ENCODE measurements at places on chromosomes 6 and 20. TPM values are rescaled to one million over a fixed set of nuclear protein-coding genes. Genes with fewer than 3 reads are reported as not detected.

DNA sequence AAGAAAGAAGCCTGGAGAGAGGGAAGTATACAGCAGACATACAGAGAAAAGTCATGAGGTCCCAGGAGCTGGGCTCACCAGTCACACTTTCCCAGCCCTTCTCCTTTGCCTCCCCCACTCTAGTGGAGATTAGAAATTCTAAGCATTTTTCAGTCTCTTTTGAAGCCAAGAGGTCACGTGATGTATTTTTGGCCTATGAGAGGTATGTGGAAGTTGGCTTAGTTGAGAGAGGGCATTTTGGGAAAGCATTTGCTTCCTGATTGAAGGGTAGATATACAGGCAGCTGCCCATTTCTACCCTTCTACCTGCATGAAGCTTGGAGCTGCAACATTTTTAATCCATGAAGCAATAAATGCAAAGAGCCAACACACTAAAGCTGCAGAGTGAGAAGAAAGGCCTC, 106.0 kb upstream of the TNFAIP3 start:
- DNase-seq: no peak

- DNase-seq: no peak
Measured at GRCh38 chr20:23034721-23035671, at the start of gene SSTR4. TSS of gene SSTR4 (plus strand) at chr20:23035312. CDS start at chr20:23035484, 172 bp downstream.

GRCh38 chr20:6664574-6664973, 102.9 kb upstream of the BMP2 start:
- no peak for DNase-seq

DNA sequence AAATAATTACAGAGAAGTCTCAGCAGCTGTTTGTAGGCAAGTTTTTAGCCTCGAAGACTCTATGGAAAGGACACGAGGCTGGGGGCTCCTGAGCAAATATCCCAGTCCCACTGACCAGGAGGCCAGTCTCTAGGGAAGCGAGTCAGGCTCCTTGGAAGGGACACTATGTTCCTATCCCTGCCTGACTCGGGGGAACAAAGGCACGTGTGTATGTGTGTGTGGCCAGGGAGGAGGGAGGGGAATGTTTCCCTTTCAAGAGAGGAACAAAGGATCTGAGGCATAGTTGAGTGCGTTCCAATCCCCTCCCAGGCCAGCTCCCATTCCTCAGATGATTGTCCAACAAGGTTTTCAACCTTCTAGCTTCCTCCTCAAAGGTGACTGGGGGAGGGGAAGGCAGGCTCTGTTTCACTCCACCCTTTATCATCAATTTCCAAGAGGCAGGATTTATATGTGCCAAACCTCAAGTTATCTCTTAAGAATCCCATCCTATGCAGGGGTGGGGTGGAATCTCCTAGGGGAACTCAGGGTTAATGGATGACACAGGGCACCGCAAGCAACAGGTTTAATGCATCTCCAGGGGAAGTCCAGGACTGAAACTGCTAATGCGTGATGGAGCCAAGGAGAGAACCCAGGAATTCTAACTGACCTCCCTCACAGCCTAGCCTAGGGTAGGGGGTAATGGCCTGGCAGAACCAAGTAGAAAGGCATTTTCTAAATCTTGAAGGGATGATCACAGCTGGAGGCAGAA, 9.9 kb downstream of the BCL2L1 start:
- DNase-seq: no peak

DNA sequence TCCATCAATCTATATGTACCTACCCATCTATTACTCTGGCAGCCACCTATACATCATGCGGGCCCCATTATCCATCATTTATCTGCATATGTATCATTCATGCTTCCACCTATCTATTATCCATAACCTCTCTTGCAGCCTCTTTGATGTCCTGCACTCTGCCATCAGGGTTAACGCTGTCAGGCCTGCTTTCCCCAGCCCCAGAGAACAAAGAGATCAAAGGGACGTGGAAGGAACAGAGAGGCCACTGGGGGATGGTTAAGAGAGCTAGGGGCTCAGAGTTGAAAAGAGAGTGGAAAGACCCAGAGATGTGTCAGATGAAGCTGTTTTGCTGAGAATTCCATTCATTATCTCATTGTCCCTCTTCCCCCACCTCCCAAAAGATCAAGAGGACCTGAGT, 67.3 kb upstream of the CCDC167 start:
- DNase-seq: no peak

- no peak for DNase-seq
Measured at GRCh38 chr20:59948212-59948611, 8.0 kb downstream of the FAM217B start.

- DNase-seq: no peak
Measured at GRCh38 chr6:25312034-25312620, 33.0 kb downstream of the CARMIL1 start.

Gene FOXQ1
- not detected for total RNA-seq

- DNase-seq: no peak
Measured at GRCh38 chr20:24653306-24653705, 183.9 kb downstream of the SYNDIG1 start.

DNA sequence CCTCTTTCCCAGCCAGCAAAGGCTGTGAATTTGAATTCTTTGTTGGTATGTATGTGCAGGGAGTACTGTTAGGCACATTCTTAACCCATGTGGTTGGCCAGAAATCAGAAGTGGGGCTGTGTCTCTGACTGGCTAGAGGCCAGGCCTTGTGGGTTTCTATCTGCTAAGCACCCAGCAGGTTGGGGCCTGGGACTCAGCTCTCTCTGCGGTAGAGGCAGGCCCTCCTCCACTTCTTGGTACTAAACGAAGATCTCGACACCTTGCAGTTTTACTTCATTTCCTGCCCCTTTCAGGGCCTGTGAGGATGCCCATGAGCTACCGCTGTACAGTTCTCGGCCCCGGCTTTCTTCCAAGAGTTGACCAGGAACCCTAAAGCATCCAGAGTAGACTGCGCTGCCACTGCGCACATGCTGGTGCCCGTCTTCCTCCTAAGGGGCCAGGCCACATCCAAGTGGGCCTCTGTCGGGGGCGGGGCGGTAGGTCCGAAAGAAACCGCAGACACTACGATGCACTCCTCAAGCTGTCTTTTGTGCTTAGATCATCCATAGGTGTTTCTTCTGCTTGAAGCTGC, 51.1 kb downstream of the TCP11 start:
- no peak for DNase-seq

Gene ARMH2
- total RNA-seq: not detected

Gene CLVS2
- not detected for total RNA-seq

DNA sequence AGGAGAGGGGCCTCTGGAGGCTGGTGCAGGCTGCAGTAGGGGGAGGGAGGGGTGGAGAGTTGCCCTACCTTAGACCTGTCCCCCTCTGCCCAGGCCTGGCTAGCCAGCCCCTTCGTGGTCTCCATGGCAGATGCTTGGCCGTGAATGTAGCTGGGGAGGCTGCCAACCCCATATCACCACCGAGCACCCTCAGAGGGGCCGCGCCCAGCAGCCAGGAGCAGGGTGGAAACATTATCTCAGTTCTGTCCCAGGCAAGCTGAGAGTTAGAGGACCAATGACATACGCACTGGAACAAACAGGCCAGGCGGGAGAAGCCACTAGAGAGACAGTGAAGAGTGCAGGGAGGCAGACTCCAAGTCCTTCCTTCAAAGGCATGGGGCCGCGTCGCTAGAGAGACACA, 66.5 kb downstream of the LRFN2 start:
- DNase-seq: no peak

Gene RXRB
- 50.4 TPM for total RNA-seq

DNA sequence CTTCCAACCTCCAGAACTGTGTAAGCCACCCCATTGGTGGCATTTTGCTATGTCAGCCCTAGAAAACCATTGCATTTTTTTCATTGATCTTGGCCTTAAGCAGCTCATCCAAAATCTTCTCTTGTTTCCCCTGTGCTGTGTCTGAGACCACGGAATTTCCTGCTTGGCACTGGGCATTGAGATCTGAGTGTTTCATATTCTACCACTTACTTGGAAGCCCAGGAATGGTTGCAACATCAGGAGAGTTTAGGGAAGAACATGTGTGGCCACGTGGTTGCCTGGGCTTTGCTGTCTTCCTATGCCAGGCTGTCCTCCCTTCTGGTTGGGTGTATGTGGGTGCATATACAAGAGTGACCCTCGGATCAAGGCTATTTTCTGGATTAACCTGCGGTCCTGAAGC, 139.3 kb upstream of the PMEPA1 start:
- DNase-seq: no peak

Gene PTK6
- total RNA-seq: 0.35 TPM

DNA sequence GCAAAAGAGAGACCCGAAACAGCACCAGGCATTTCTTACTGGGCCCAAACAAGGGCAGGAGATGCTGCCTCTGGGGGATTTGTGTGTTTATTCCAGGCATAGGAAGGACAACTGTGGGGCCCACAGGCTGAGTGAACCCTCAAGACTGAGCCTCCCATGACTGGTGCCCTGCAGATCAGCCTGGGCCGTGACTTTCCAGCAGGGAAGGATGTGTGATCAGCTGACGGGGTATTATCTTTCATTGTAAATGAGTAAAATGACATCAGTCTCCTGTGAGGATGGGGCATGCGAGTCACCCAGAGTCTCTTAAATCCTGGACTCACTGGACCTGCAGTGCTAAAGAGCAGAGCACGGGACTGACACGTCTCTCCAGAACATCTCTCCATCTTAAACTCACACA, 3.9 kb upstream of the TEAD3 start:
- no peak for DNase-seq
